Activated CD4-positive, alpha-beta T cell treated with anti-CD3 and anti-CD28 coated beads, Interleukin-2, amount 10 ng/mL, durations not matched to agents 7 days and 5 days (primary cell): ENCODE measurements at places on chromosomes 4 and X. TPM values are rescaled to one million over a fixed set of nuclear protein-coding genes. Genes with fewer than 3 reads are reported as not detected.

GRCh38 chrX:130877892-130878341 lies 25.1 kb downstream of the ENOX2 start:
- peaks cover 2% of the 10 kb centered on the region for H3K36me3 ChIP-seq
- no peak for DNase-seq
- H3K4me1 ChIP-seq, result peaks cover 15% of the 10 kb centered on the region
- H3K4me3 ChIP-seq, result no peak overlapping the region
- no peaks in the 10 kb centered on the region for H3K27me3 ChIP-seq

DNA sequence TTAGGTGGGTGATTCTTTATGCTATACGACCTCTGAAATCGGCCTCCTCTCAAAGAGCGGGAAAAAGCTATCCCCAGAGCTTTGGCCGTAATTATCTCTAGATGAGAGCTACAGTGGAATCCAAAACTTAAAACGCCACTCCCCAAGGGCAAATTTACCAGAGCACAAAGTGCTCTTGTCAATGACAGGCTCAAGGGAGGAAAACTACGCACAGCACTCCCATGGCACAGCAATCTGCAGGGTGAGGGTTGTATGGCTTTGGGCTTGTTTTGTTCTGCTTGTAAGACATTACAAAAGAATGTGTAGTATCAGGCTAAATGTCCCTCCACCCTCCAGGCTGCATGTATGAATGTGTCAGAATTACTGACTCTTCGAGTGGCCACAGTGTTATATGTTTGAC lies 44.0 kb downstream of the ARHGEF6 start:
- peak overlapping the region; percentile 25 for H3K27ac ChIP-seq
- no peaks in the 10 kb centered on the region for H3K27me3 ChIP-seq
- DNase-seq, result no peak
- H3K4me1 ChIP-seq, result peaks cover 31% of the 10 kb centered on the region
- peaks cover 58% of the 10 kb centered on the region for H3K36me3 ChIP-seq

Gene CCDC110
- not detected for total RNA-seq

DNA sequence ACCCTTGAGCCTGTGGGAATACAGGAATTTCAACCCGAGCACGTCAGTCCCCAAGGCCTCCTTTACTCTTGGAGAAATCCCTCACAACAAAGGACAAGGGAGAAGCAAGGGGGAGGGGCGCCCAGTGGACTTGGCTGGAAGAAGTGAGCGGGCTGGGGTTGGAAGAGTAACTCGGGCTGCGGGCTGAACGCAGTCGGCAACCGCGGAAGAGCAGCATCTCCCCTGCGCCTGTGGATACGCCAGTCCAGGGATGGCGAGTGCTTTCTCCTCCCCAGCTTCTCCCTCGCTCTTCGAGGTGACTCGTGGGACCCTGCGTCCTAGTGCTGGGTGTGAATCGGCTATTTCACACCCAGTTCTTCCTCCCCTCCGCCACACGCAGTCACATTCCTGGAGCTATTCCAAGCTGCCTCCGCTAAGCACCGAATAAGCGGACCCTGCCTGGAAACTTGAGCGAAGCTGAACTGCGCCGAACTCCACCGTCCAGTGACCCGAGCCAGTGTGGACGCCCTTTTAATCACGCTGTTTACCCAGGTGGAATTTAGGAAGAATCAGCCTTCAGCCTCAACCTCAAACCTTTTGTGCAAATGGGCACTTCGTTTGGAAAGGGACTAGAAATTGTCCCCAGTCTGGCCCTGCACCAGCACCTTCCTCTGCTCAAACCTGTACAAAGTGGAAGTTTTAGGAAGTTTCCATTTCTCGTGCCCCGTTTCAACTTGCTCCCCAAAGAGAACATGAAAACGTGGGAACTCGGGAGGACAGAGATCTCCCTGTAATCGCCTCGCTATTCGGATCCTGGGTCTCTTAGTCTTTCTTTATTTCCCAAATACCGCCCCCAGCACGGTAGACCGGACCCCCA lies 64.3 kb upstream of the WDR17 start:
- H3K27me3 ChIP-seq, result peaks cover 46% of the 10 kb centered on the region
- no peak for DNase-seq
- peaks cover 8% of the 10 kb centered on the region for H3K4me1 ChIP-seq
- H3K36me3 ChIP-seq, result no peaks in the 10 kb centered on the region

DNA sequence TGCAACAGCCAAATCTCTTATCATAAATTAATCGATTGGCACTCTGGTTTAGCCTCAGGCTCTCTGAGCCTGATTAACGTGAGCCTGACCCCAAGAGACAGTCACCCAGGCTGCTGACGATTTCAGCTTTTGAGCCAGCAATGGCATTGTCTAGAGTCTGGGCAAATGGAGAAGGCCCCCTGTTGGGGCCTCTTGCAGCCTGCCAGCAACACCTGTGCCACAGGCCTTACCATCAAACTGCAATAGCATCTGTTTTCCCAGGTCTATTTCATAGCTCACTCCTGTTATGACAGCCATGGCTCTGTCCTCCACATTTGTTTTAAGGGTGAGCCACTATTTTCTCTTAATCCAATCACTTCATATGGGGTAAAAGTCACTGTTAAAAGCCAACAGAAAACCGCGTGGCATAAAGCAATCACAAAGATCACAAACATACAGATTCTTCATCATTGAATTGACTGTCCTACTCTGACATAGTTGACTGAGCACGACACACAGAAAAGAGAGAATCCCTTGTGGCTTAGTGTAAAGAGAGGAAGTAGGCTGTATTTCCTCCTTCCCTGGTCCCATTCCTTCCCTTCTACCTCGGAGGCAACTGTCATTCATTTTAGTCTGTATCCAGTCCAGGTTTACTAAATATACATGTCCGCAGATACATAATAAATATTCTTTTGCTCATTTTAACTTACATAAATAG lies 47.8 kb downstream of the SLC9A7 start:
- H3K27me3 ChIP-seq, result no peaks in the 10 kb centered on the region
- DNase-seq, result no peak

- no peaks in the 10 kb centered on the region for H3K27me3 ChIP-seq
- no peak overlapping the region for H3K4me3 ChIP-seq
- DNase-seq, result no peak
- no peaks in the 10 kb centered on the region for H3K4me1 ChIP-seq
- H3K36me3 ChIP-seq, result no peaks in the 10 kb centered on the region
These were observed 247.4 kb upstream of the GIMD1 start for GRCh38 chr4:106615961-106616360.

Gene ARHGEF38
- not detected for total RNA-seq

Gene ATP6AP1
- total RNA-seq, result 46.1 TPM

DNA sequence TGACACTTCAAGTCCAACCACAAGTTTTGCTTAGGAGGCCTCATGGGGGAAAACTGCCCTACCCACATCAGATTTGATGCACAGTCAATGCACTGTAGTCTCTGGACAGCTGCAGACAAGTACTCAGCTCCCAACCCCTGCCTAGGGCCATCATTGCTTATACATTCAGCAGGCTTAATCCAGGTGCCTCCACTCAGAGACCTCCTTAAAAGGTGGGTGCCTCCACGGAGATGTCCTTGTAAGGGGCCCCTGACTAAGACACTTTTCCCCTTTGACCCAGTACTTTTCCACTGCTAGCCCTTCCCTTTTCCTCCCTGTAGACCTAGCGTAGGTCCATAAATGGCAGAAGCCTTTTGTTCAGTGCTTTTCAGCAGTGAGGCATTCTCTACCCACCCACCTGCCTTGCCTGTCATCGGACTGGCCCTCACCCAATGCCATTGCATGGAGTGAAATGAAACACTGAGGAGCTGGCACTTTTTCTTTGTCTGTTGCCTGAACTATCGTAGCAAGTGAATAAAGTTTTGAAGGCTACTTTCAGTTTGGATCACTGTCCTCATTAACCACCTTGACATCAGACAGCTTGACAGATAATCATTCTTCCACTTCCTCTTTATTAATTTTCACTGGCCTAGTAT lies 23.8 kb upstream of the PLK4 start:
- DNase-seq, result no peak
- H3K27ac ChIP-seq, result no peak overlapping the region
- peaks cover 15% of the 10 kb centered on the region for H3K36me3 ChIP-seq

DNA sequence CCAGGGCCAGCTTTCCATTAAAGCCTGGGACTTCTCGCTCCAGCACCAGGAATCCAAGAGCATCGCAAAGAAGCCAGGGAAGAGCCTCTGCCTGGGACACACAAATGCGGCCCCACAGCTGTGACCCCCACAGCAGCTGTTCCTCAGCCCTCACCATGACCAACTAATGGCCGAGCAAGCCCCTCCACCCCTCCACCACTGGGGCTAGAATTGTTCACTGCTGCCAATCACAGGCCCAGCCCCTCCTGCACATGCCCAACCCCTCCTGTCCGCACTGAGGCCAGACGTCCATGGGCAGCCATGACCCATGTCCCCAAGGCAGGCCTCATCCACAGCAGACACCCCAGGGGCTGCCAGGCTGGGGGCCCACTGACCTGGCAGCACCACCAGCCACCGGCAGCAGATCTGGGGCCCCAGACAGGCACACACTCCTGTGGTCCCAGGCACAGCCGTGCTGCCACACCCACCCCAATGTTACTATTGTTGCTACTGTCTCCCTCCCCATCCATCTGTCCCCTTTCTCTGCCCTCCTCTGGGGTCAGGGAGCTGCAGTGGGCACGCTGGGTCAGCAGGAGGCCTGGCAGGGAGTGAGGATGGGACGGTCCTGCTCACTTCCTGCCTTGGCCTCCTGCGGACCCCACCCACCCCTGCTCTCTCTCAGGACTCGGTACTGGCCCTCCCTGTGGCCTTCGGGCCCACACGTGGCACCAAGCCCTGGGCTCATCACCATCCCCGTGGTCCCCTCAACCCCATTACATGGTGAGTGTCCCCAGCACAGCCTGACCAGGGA lies 56.0 kb downstream of the ZFYVE28 start:
- H3K4me3 ChIP-seq, result no peak overlapping the region
- H3K4me1 ChIP-seq, result peaks cover 6% of the 10 kb centered on the region
- H3K27ac ChIP-seq, result no peak overlapping the region
- no peak for DNase-seq

DNA sequence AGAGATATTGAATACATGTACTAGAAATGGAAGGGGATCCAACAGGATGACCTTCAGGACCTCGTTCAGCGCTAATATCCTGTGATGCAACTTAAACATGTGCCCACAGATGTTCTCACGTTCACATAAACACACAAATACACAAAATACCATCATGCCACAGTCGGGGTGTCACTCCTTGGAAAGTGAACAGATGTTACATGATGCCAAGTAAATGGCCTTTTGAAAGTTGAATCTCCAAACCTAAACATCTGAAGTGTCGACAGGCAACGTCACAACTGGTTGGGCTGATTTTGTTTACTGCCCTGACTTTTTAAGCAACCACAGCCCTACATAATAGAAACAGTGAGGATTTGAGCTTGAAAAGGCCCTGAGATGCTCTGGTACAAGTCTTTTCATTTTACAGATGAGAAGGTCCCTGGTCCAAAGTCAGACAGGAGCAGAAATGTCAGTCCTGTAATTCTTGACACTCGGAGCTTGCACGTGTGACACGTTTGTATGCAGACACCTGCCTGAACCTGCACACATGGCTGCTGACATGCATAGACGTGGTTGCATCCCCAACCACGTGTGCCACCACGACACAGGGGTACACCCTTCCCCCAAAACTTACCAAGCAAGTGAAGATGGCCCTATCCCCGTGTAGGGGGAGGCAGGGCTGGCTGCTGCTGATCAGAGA lies 23.5 kb upstream of the BCORL1 start:
- H3K4me3 ChIP-seq, result no peak overlapping the region
- peaks cover 7% of the 10 kb centered on the region for H3K27me3 ChIP-seq
- no peak for DNase-seq

GRCh38 chr4:149891426-149891825 lies 75.8 kb upstream of the IQCM start:
- no peak overlapping the region for H3K4me3 ChIP-seq
- H3K4me1 ChIP-seq, result no peaks in the 10 kb centered on the region
- no peaks in the 10 kb centered on the region for H3K27me3 ChIP-seq
- no peak overlapping the region for H3K27ac ChIP-seq

- H3K4me1 ChIP-seq, result peaks cover 2% of the 10 kb centered on the region
- no peak overlapping the region for H3K27ac ChIP-seq
- H3K27me3 ChIP-seq, result no peaks in the 10 kb centered on the region
- no peak overlapping the region for H3K4me3 ChIP-seq
These were observed 29.2 kb downstream of the SMIM14 start for GRCh38 chr4:39609454-39609931.

GRCh38 chr4:104490770-104491480 lies 3.8 kb downstream of the CXXC4 start:
- DNase-seq, result peak; percentile 18
- H3K27me3 ChIP-seq, result peaks cover 65% of the 10 kb centered on the region
- H3K4me1 ChIP-seq, result peaks cover 16% of the 10 kb centered on the region
- no peaks in the 10 kb centered on the region for H3K36me3 ChIP-seq
- peak overlapping the region; percentile 13 for H3K27ac ChIP-seq

DNA sequence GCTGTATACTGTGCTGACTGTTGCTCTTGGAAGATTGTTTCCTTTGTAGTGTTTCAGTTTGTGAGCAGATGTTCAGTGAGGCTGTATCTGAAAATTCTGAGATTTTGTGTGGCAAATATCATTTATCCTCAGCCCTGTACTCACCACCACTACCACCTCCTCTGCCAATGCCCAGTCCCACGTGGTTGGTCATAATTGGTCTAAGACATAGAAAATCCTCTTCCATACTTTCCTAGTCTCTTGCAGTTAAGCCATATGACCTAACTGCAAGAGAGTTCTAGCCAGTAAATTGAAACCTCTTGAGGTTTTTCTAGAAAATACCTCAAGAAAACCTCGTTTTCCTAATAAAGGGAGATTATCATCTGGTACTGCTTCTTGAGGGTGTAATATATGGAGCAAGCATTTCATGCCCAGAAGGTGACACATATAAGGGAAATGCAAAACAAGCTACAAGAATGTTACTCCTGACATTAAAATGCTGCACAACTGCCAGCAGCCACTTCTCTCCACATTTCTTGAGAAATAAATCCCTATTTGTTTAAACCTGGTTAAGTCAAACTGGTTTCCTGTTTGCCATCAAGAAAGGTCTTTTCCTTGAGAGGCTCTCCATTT lies 32.8 kb downstream of the ABCE1 start:
- peaks cover 80% of the 10 kb centered on the region for H3K4me1 ChIP-seq
- DNase-seq, result no peak

DNA sequence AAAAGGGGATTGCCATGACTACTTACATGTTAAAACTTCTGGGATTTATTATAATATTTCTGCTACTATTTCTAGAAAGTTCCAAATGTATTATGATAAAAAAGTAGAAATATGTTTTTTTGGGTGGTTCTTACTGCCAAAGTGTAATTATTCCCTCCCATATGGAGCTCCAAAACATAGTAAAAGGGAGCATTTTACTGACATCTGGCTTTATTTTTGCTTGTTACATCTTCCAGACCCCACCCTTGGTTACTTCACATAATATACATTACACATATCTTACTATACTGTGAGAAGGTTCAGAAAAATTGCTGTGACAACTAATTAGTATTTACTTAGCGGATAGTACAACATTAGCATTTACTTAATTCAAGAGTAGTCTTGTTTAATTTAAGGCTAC lies 205.1 kb upstream of the TLL1 start:
- H3K4me1 ChIP-seq, result no peaks in the 10 kb centered on the region
- no peaks in the 10 kb centered on the region for H3K36me3 ChIP-seq
- H3K27ac ChIP-seq, result no peak overlapping the region

GRCh38 chrX:19003756-19004155 lies 19.8 kb upstream of the PHKA2 start:
- H3K4me3 ChIP-seq, result no peak overlapping the region
- no peak overlapping the region for H3K27ac ChIP-seq
- DNase-seq, result no peak
- H3K4me1 ChIP-seq, result no peaks in the 10 kb centered on the region
- H3K36me3 ChIP-seq, result no peaks in the 10 kb centered on the region

GRCh38 chr4:83062739-83063138 lies 27.8 kb downstream of the COPS4 start:
- H3K36me3 ChIP-seq, result peaks cover 29% of the 10 kb centered on the region
- no peak overlapping the region for H3K27ac ChIP-seq
- H3K4me3 ChIP-seq, result no peak overlapping the region
- no peaks in the 10 kb centered on the region for H3K27me3 ChIP-seq

Gene SCML1
- total RNA-seq, result 6.1 TPM

GRCh38 chrX:71618303-71618721 lies at the start of gene CXCR3:
Gene CXCR3, minus strand, starts transcription at chrX:71618511. Its CDS starts 62 bp downstream, at chrX:71618449.
- H3K4me1 ChIP-seq, result peaks cover 82% of the 10 kb centered on the region
- H3K27me3 ChIP-seq, result no peaks in the 10 kb centered on the region
- H3K36me3 ChIP-seq, result peaks cover 50% of the 10 kb centered on the region
- peak; percentile 75 for DNase-seq
